ENCODE measurements at places on chromosomes 6 and 20.

GRCh38 chr6:106281088-106281487 is 44.5 kb downstream of the ATG5 start:
- DNase-seq = no peak

DNA sequence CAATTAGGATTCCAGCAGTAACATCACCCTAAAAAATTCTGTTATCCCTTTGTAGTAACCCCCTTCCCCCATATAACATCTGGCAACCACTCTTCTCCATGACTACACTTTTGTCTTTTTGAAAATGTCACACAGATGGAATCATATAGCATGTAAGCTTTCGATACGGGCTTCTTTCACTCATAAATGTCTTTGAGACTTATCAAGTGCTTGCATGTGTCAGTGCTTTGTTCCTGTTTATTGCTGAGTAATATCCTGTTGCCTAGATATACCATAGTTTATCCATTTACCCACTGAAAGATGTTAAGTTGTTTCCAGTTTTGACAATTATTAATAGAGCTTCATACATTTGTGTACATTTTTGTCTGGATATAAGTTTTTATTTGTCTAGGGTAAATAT is 10.4 kb upstream of the SNPH start:
- no peak for DNase-seq

GRCh38 chr6:108174371-108175175 is 8.8 kb downstream of the NR2E1 start:
- DNase-seq = no peak

GRCh38 chr20:22974354-22974753 is 60.8 kb upstream of the SSTR4 start:
- no peak for DNase-seq

DNA sequence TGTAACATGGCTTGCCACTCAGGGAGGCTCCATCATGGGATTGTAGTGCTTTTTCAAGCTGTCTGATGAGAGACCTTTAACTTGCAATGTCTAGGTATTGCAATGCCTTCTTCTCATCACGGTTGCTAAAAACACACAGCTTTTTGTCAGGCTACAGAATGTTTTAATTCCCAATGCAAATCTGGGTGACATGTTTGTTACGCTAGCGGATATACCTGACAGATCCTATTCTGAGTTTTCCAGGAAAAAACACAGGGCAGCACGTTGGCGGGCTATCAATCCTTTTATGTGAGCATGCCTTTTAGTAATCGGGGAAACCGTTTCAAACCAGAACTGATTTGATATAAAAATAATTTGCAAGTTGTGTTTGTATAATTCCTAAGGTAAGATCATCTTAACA is 577.2 kb upstream of the MAP3K7 start:
- no peak for DNase-seq

- no peak for DNase-seq
These were observed 2.1 kb downstream of the MAP3K7 start for GRCh38 chr6:90584636-90585255.

GRCh38 chr20:35171753-35172433 is at the start of gene PROCR:
Gene PROCR, plus strand, starts transcription at chr20:35172072. Its CDS starts 83 bp downstream, at chr20:35172155.
- DNase-seq = no peak

- no peak for DNase-seq
These were observed 108.7 kb upstream of the CNKSR3 start for GRCh38 chr6:154619146-154619545.

DNA sequence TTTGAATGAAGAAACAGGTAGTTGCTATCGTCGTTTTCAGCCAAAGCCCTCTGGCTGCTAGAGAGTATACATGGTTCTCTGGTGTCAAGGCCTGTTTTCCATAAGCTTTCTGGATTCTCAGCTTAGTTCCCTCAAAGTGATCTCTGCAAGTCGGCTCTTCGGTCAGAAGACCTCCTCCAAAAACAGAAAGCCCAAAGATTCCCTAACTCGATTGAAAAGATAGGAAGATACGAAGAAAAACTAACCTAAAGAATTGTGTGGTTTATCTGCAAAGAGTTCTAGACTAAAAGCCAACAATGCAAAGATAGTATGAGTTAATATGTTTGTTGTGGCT is 545 bp upstream of the ASCC3 start:
- DNase-seq = no peak

DNA sequence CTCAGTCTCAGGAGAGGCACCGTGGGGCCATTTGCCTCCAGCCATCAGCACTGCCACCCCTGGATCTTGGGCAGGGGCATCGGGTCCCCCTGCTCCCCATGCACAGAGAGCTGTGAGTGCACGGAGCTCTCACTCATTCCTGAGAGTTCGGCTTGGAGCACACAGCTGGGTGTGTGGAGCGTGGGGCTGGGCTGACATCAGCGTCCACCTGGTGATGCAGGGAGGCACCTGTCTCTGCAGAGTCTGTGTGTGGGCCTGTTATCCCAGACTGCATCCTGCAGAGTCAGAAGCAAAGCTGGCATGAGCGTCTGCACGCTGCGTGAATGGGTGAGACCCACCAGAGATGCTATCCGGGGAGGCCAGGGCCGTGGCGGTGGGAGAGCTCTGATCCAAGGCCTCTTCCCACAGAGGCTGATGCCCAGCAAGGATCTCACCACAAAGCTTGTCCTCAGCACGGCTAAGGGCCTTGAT is 248.8 kb upstream of the AFDN start:
- DNase-seq = no peak

- no peak for DNase-seq
These were observed 95.5 kb downstream of the F13A1 start for GRCh38 chr6:6224933-6225486.

- no peak for DNase-seq
These were observed 796 bp upstream of the TUBB start for GRCh38 chr6:30719356-30719755.

DNA sequence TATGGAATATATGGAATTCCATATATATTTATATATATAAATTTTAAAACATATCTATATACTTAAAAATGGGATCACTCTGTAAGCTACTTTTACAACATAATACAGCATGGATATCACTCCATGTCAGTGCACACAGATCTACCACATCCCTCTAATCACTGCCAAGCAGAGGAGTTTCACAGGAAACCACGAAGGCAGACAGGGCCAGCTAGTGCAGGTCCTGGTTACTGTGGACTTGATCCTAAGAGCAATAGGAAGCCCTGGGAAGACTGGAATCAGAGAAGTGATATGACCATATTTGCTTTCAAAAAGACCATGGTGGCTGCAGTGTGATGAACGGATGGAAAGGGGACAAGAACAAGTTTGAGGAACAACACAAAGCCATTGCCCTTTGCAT is 40.0 kb upstream of the NRN1 start:
- no peak for DNase-seq

DNA sequence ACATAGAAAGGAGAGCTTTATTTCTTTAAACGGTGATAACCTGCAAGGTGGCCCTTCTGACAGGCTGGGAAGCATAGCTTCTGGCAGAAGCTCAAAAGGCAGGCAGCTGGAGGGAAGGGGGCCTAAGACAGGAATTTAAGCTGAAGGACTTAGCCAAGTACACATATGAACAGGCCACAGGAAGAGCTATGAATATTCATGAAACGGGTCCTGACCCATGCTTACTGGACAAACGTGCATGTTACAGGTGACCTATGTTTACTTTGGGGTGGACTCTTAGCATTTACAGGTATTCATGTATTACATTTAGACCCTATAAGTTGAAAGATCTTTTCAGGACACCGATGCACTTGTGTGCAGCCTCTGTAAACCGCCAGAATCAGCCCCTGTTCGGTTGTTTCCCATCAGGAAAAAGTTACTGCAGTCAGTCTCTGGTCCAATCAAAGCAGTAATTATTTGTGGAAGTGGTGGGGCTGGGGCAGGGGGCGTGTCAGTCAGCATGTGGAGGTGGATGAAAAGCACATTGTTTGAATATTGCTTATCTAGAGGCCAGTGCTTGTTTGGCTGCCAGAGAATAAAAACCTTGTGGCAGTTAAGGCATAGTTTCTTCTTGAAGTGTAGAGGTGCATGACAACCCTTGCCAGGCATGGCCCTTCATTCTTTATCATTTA is 2.9 kb upstream of the GZF1 start:
- DNase-seq = no peak
